Esophagus mucosa (tissue), 1 donor: ENCODE measurements at places on chromosomes 3 and 15.
A peak's percentile ranks its signal among the peaks of the same experiment; 100 is the strongest.

- ATAC-seq, result no peak
These were observed 46.2 kb upstream of the CTDSPL2 start for GRCh38 chr15:44381236-44381635.

- ATAC-seq, result peak; percentile 33
These were observed 51.0 kb downstream of the NKIRAS1 start for GRCh38 chr3:23865595-23866396.

GRCh38 chr3:67564973-67565372 is 89.4 kb downstream of the SUCLG2 start:
- peak; percentile 35 for ATAC-seq

GRCh38 chr15:76866716-76867321 is 38.3 kb downstream of the SCAPER start:
- no peak for ATAC-seq

DNA sequence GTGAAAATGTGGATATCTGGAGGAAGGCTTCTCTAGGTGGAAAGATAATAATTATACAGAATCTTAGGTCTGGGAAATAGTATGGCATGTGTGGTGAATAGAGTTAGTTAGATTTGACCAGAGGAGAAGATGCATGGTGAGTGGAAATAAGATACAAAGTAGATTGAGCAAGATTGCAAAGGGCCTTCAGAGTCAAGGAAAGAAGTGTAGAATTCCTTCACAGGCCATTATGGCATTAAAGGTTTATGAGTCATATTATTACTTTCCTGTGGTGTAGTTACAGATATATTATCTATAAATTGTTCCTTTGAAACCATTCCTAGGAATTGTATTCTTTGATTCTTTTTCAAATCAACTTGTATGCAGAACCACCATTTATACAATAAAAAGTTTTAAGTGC is 660.3 kb downstream of the SI start:
- no peak for ATAC-seq
